ENCODE measurements at places on chromosomes 4 and X.
A peak's percentile ranks its signal among the peaks of the same experiment; 100 is the strongest.

GRCh38 chr4:173560896-173561295 lies 30.9 kb upstream of the HAND2 start:
- no peak for DNase-seq

DNA sequence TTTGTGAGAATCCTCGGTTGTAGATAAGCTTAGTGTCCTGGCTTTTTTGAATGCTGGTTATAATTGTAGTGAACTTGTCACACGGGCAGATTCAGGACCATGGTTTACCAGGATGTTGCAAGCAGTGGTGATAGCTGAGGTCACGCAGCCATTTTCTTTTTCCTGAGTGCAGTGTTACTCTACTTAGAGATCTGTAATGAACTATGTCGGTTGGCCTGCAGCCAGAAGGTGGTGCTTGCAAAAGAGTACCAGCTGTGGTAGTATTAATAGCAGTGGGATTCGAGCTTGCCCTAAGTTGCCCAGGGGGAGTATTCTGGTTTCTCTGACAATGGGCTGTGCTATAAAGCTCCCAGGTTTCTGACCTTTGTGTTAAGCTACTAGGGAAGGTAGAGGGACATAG lies 368.9 kb downstream of the SLITRK2 start:
- DNase-seq: no peak

- no peak for DNase-seq
Measured at GRCh38 chrX:12984603-12985319, 9.9 kb downstream of the TMSB4X start.

DNA sequence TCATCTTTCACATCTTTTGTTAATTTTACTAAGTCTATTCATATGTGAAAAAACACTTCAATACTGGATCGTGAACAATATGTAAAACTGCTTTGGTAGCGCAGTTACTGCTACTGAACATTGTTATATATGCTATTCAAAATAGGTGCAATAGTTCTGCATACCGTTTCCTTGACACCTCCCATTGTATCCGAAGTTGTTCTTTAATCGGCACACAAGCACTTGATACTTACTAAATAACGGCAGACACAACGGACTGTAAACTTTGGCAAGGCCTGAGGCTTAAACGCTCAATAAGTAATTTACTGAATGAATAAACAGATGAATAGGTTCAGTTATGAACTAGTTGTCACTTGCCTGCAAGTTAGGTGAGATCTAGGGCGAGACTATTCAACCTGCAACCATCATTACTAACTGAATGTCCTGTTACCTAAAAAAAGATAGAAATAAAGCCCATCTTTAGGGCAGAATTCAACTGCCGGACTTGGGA lies 620 bp downstream of the ANAPC10 start:
- DNase-seq: no peak

DNA sequence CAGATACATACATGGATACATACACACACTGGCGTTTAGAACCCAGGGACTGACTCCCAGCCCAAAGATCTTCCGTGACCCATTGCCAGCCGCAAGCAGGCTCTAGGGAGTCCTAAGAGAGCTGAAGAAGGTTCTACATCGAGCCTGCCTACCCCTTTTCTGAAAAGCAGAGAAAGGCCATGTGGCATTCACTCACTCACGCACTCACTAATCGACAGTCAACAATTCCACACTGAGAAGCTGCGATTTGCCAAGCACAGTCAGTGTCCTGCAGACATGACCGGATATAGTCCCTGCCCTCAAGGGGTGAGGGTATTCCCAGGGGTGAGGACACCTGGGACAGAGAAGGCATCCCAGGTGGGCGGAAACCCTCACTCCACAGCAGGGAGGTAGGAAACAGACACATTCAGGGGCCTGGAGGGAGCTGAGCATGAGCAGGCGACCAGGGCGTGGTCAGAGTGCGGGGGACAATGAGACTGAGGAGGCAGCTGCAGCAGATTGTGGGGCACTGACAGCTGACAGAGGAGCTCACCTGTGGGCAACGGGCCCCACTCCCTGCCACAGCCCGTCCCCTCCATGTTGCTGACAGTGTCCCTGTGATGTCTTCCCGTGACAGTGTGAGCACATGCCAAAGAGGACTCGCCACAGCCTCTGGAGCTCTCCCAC lies 13.2 kb upstream of the MAN2B2 start:
- DNase-seq: no peak

GRCh38 chrX:152927858-152928760 lies 30.2 kb downstream of the ZNF185 start:
- DNase-seq: no peak

GRCh38 chr4:142741995-142742394 lies 104.1 kb downstream of the INPP4B start:
- no peak for DNase-seq

DNA sequence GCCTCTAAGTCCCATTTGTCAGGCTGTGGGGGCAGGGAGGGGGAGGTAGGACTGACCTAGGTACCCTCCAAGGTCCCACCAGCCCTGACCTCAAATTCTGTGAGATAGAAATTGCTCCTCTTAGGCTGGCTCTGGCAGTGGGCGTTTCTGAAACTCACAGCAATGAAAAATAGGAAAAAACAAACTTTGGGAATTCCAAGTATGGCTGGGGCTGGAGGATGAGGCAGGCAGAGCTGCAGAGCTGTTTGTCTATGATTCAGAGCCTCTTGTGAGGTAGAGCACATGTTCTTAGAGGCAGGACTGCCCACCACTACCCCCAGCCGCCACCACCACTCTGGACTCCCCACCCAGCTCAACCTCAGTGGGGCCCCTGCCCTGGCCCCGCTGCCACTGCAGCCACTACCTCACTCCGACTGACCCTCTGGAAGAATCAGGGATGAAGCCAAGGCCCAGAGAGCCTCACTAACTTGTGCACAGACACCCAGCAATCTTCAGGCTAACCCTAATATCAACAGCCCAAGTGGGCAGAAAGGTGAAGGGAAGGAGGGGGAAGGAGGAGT lies 98.2 kb downstream of the PJA1 start:
- DNase-seq: no peak

- DNase-seq: no peak
Measured at GRCh38 chrX:133267621-133268020, 49.5 kb upstream of the TFDP3 start.

GRCh38 chr4:139985401-139985800 lies 168.6 kb downstream of the MAML3 start:
- no peak for DNase-seq

DNA sequence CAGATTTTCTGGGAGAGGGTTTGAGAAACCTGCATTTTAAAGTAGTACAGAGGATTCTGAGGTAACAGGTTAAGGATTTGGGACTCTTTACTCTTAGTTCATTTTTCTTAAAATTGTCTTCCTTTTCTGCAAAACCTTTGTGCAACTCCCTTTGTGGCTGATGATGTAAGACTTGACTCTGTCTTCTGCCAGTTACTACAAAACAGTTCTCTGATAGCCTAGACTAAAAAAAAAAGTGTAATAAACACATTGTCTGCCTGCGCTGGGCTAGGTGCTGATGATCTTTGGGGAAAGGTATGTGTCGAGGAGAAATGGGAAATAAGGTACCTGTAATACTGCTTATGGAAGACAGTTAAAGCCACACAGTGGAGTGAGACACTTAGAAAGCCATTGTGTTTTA lies 28.7 kb downstream of the IL13RA1 start:
- no peak for DNase-seq

- no peak for DNase-seq
Measured at GRCh38 chrX:9019151-9019550, 14.8 kb downstream of the FAM9B start.

- DNase-seq: no peak
Measured at GRCh38 chr4:100461807-100462605, 55.8 kb downstream of the EMCN start.

GRCh38 chr4:154189346-154189745 lies 302.3 kb downstream of the DCHS2 start:
- no peak for DNase-seq

- DNase-seq: no peak
Measured at GRCh38 chrX:111823128-111823527, 52.9 kb upstream of the TRPC5OS start.

DNA sequence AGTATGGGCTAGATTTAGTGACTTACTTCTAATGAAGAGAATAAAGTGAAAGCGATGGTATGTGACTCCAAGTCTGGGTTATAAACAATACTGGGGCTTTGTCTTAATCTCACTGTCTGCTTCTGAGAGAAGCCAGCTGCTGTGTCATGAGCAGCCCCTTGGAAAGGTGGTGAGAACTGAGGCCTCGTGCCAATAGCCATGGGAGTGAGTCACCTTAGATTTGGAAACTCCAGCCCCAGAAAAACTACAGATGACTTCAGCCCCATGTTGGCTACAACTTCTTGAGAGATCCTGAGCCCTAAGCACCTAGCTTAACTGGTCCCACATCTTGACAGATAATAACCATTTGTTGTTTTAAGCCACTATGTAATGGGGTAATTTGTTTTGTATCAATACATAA lies 77.6 kb downstream of the CWH43 start:
- no peak for DNase-seq

DNA sequence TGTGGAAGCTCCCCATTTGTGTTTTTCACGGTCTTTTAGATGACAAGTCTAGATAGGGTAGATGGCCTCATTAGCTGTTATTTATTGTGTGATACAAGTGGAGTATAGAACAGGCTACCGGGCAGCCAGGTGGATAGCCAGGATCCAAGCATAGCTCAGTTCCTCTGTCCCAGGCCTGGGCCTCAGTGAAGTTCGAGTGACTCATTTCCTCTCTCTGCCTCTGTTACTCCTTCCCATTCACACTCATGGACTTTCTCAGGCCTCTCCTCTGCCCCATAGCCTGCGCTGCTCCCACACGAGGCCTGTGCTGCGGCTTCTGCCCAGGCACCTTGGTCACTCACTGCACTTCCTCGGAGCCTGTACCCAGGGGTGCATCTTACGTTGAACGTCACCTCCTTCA lies 54.5 kb downstream of the TENM3 start:
- no peak for DNase-seq

GRCh38 chr4:62953752-62954151 lies 1455.5 kb downstream of the TECRL start:
- no peak for DNase-seq

DNA sequence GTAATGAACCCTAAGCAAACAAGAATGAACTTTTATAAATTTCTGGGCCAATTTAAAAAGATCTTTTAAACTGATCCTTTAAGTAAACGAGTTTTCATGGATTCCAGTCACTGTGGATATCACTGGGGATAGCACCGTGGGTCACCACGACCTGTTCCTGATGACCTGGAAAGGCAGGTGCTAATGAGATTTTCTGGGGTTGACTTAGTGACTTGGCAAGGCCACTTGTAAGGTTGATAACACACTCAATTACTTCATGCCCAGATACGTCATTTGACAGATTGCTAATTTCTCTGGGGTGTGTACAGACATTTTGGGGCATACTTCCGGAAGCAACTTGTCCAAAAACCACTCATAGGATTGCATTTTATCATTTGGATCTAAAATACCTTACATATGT lies 24.5 kb downstream of the PDLIM3 start:
- DNase-seq: no peak

DNA sequence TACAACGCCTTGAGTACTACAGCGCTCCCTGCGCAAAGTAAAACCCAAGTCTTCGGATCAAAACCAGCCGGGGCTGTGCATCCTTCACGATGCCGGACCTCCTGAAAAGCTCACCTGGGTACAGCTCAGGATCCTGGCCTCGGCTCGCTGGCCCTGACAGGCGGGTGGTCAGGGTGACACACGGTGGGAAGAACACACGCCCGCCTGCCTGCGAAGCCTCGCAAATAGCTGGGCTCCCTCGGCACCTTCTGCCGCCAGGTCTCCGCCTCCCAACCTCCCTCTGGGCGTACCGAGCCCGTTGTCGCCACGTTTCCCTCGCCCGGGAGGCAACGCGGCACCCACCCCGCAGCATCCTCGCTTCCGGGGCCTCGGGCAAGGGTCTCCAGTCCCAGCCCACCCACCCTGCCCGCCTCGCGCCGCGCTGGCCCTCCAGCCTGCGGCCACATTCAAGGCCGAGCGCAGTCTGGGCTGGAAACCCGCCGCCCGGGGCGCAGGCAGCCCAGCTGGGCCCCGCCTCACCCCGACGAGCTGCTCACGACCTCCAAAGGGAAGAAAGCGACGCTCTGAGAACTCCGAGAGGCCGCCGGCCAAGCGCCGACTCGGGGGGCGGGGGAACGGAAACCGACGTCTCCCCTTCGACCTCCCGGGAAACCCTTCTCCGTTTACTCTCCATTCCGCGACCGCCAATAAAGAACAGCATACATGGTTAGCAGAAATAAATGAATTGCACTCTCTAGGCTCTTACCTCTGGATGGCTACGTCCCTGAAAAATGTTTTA lies 511 bp downstream of the PPM1K start:
- DNase-seq: no peak

GRCh38 chr4:52015366-52015765 lies 4.8 kb downstream of the LRRC66 start:
- DNase-seq: no peak

GRCh38 chr4:119227690-119228089 lies 15.2 kb downstream of the USP53 start:
- no peak for DNase-seq

DNA sequence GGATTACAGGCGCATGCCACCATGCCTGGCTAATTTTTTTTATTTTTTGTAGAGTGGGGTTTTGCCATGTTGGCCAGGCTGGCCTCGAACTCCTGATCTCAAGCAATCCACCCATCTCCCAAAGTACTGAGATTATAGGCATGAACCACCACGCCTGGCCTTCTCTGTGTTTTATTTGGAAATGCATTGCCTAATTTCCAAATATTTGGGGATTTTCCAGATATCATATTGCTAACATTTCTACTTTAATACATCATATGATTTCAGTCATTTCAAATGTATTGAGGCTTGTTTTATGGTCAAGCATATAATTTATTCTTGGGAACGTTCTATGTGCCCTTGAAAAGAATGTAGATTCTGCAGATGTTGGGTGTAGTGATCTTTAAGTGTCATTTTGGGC lies 38.8 kb downstream of the FGF2 start:
- no peak for DNase-seq

DNA sequence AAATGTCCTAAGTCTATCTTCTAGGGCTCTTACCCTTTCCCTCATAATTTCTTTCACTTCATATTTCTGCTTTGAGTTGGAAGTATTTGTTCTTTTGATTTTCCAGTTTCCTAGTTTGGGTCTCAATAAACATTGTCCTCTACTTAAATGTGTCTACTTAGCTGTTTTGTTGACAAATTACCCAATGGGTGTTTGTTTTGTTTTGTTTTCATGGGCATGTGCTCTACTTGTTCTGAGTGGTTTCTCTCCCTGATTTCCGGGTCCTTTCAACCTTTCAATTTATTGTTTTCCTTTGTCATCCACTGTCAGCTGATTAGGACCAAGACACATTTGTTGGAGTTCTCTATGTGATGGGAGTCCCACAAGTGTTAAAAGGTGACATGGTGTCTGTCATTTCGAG lies 1181.4 kb downstream of the RPA4 start:
- no peak for DNase-seq

DNA sequence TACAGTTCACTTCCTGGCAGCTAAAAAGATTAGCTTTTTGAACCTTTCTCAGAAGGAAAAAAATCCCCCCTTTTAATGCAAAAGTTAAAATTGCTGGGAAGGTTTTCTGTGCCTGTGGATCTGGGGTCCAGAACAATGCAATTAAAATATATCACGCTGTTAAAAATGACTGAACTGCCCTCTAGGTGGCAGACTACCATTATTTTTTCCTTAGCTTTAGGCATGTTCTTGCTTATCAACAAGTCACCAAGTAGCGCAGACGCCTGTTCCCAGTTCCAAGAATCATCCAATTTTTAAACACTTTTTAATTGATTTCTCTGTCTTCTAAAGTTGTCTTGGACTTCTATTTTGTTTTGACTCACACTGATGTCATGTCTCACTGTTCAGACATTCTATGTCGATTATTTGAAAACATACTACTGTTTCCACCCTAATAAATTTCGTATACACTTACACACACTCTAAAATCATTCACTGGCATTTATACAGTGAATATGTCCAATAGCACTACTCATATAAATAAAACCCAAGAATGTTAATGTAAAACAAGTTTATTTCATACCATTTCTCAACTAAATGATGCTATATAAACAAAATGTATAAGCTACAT lies 661.6 kb downstream of the RAPGEF2 start:
- DNase-seq: peak; percentile 6

Data from hematopoietic multipotent progenitor cell treated with erythropoietin and hydrocortisone succinate and interleukin-3 and kit ligand, for 17 days (in vitro differentiated cells).